ENCODE measurements at places on chromosomes 2 and 18.

GRCh38 chr2:235050980-235051351 lies 99.1 kb downstream of the SH3BP4 start:
- no peak for DNase-seq

DNA sequence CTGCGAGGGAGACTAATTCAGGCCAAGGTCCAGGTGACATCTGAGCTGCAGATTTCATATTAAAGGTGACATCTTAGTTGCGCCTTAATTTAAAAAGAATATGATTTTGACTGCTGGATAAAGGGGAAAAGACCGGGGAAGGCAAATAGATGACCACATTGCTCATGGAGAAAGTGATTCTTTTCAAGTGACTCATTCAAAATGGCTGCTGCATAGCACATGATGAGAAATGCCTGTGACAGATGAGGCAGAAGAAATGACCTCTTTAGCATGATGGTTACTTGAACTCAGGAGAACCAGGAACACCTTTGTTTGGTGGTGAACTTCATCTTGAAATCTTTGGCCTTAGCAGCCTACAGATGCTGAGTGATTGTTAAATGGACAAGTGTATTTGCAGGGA lies 385.8 kb upstream of the TRIB2 start:
- DNase-seq = no peak

- DNase-seq = no peak
Measured at GRCh38 chr18:78986018-78986481, 6.4 kb downstream of the SALL3 start.

GRCh38 chr2:200777275-200777674 lies 34.4 kb upstream of the BZW1 start:
- no peak for DNase-seq

- peak; percentile 10 for DNase-seq
Measured at GRCh38 chr2:207330912-207331311, 165.2 kb upstream of the KLF7 start.

GRCh38 chr2:45904267-45904945 lies 252.9 kb downstream of the PRKCE start:
- no peak for DNase-seq

DNA sequence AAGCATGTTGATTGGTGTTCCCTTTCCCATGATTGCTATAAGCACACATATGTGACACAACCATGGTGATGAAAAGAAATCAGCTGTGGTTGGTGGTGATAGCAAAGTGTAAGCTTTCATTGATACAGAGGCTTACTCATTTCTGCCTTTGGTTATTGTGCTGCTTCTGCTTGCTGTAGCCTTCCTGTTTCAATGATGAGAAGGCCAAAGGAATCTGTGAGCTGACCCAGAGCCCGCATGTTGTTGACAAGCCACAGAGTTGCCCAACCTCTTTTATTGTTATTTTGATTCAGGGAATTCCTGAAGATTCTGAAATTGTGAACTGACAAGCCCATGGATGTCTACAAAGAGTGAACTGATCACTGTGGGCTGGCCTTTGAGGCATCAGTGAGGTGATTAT lies 164.4 kb downstream of the TMEFF2 start:
- DNase-seq = no peak

GRCh38 chr2:101887328-101887727 lies 104.4 kb upstream of the IL1R2 start:
- DNase-seq = no peak

DNA sequence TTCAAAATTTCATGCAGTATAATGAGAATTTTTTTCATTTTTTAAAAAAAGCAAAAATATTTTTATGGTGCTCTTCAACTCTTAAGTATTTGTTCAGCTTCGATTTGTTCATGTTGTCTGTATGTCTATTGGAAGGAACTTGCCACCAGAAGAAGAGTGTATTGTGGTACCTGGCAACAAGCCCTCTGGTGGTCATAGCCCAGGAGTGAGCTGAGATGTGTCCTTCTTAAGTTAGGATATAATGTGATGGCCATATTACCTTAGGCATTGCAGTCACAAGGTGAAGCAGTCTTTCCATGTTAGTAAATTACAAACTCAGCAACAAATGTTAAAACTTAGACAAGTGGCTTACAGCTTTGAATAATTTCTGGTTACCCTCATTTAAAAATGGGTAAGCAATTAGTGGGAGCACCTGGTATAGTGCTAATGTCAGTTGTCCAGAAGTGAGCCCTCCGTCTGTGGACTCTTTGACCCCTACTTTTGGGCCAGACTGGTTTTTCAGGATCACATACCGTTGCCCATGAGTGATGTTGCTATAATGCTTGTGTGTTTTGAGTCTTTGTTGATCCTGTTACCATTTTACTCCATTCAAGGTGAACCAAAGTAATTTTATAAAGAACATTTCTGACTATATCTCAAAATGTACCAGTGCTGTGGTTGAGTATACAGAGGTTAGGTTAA lies 57.4 kb downstream of the MYO1B start:
- no peak for DNase-seq

- no peak for DNase-seq
Measured at GRCh38 chr2:181393472-181393871, 63.7 kb upstream of the ITGA4 start.

- DNase-seq = no peak
Measured at GRCh38 chr2:160289831-160290230, 89.8 kb upstream of the ITGB6 start.

DNA sequence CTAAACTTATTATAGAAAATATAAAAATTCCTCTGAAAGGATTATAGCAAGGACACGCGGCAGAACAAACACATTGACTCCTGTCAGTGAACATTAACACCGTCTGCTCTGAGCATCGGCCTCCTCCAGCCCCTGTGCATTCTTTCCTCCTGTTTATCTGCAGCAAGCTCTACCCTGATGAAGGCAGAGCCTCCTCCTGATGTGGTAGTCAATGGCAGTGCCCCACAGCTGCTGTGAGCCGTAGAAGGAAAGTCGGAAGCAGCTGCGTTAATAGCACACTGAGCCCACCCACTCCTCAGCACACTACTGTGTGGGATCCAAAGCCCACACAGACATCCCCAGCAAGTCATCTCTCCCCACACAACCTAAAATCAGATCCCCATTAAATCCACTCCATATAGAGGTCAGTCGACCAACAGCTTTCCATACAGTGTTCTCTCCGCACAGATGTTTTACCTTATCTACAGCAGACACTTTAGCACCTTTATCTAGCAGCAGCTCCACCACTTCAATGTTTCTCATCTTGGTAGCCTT lies 41.0 kb downstream of the KIDINS220 start:
- no peak for DNase-seq

DNA sequence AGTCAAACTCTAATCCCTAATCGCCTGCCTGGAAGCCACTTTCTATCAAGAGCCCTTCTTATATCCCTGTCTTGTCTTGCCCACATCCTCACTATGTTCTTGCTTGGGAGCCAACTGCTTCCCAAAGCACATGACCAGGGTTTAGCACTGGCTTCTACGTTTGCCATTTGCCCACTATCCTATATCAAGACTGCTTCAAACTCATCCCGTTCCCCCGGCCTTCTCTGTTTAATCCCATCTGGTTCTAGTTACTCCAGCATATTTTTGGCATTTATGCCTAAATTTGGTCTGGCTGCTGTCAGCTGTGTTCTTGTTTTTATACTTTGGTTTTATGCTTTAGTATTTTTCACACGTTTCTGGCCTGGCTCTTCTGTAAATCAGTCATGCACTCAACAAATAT lies 40.2 kb downstream of the POLR1A start:
- DNase-seq = no peak

DNA sequence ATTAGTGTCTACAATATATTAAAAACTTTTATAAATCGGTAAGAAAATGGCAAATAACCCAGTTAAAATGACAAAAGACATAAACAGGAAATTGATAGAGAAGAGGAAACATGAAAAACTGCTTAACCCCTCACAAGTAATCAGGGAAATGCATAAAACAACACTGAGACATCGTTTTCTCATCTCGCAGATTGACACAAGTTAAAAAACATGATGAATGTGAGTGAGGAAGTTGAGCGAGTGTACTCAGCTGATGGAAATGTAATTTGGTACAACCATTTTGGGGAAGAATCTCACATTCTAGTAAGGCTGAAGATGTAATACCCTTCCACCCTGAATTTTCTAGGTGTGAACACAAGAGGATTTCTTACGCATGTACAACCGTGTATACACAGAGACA lies 18.0 kb upstream of the THOC1 start:
- no peak for DNase-seq

Measured in stimulated activated CD4-positive, alpha-beta T cell treated with anti-CD3 and anti-CD28 coated beads, Interleukin-15, amount 100 ng/mL, for 1 hour (primary cell).